GM23338 (cell line): ENCODE measurements at places on chromosomes 2 and 18.

- H3K27me3 ChIP-seq, result no peaks in the 10 kb centered on the region
- H3K27ac ChIP-seq, result no peak overlapping the region; the same call in 1 of the 2 replicates
- no peaks in the 10 kb centered on the region for H3K36me3 ChIP-seq
- peak; percentile 11 for DNase-seq
Measured at GRCh38 chr18:66759050-66759828, 155.3 kb upstream of the CDH19 start.

DNA sequence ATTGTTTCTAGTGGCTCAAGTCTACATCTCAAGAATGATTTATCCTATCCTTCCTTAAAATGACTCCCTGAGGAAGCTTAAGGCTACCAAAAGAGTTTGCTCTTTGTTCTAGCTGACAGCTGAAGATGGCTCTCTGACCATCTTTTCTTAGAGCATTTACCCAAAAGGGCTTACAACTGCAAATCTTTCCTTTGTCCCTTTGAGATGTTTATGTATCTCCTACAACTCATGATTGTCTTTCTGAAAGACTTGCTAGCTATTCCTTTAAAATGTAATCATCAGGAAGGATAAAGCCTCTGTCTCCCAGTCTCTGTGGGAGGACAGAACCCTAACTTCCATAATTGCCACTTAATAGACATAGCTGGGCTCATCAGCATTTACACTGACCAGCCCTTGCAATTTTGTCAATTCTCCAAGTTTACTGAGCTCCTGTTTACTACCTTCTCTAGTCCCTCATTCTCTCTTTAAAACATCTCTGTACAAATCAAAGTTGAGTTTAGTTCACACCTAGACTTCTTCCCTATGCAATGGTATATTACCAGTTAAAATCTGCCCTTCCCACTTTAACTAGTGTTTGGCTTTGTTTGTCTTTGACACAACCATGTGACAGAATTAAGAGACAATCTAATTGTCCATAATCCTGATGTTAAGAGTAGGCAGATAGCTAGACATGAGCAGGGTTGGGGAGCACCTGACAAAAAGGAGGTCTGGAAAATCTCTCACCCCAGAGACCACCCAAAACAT, 188.2 kb downstream of the PTH2R start:
- no peaks in the 10 kb centered on the region for H3K36me3 ChIP-seq
- peak; percentile 49 for DNase-seq
- no peak overlapping the region for H3K27ac ChIP-seq
- peaks cover 17% of the 10 kb centered on the region for H3K4me1 ChIP-seq
- peaks cover 9% of the 10 kb centered on the region; the same call in 1 of the 2 replicates for H3K27me3 ChIP-seq

- no peak for DNase-seq
- peaks cover 4% of the 10 kb centered on the region; the same call in 1 of the 2 replicates for H3K4me1 ChIP-seq
- H3K27ac ChIP-seq, result no peak overlapping the region
- H3K36me3 ChIP-seq, result no peaks in the 10 kb centered on the region
- H3K4me3 ChIP-seq, result no peak overlapping the region
- H3K27me3 ChIP-seq, result no peaks in the 10 kb centered on the region
Measured at GRCh38 chr2:37838541-37839167, 86.4 kb upstream of the RMDN2 start.

- no peak for DNase-seq
- no peaks in the 10 kb centered on the region for H3K27me3 ChIP-seq
- no peak overlapping the region for H3K4me3 ChIP-seq
- no peaks in the 10 kb centered on the region for H3K4me1 ChIP-seq
- H3K27ac ChIP-seq, result no peak overlapping the region
- no peaks in the 10 kb centered on the region for H3K36me3 ChIP-seq
Measured at GRCh38 chr2:22701561-22702160, 683.3 kb upstream of the KLHL29 start.

DNA sequence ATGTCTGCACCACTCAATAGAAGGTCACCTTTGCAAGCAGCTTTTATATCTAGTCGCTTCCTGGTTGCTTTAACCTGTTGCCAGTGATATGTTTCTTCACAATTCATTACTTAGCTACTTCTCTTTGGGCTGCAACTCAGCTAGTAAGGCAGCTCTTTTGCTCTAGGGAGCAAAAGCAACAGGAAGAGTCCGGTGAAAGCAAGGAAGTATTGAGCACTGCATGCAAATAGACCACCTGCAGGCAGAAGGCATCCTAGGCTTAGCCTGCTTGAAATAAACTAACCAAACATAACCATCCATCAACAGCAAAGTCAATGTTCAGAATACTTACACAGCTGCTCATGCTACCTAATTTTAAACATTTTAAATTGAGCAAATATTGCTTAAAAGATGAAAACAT, 529.2 kb upstream of the LINC00305 start:
- H3K4me1 ChIP-seq, result peaks cover 21% of the 10 kb centered on the region
- H3K27me3 ChIP-seq, result no peaks in the 10 kb centered on the region
- no peak overlapping the region for H3K4me3 ChIP-seq
